NCI-H2171 treated with DMSO at 0.1 percent for 48 hours (cell line): ENCODE measurements at places on chromosomes 2 and 18.

DNA sequence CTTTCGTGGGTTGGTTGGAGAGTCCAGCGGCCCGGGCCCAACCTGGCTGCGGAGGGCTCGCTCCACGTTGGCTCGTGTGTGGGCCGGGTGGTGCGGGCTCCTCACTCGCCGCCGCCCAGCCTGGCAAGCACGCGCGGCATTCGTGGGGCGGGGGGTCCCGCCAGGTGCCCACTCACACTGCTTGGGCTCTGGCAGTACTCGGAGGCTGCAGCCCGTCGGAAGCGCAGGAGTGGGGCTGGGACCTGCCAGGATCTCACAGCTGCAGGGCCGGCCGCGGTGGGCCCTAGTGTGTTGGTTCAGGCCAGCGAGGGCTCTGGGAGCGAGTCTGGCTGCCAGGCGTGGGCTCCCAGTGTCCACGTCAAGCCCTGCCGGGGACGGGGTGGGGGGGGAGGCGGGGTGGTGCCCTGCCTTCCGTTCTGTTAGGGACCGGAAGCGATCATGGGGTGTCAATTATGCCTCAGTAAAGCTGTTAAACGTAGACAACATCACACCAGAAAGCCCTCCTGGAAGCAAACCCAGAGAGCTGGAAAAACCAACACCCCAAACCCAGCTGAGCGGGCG, 1.0 kb upstream of the HS6ST1 start:
- no peak for DNase-seq

GRCh38 chr18:26424428-26425147, 123.8 kb downstream of the KCTD1 start:
- DNase-seq = no peak

DNA sequence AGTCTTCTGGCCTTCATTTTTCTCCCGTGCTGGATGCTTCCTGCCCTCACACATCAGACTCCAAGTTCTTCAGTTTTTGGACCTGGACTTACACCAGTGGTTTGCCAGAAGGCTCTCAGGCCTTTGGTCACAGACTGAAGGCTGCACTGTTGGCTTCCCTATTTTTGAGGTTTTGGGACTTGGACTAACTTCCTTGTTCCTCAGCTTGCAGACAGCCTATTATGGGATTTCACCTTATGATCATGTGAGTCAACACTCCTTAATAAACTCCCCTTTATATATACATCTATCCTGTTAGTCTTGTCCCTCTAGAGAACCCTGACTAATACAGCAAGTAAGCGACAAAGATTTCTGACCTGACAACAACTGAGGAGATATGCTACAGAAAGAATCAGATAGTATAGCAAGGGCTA, 7.2 kb downstream of the CDC42EP3 start:
- DNase-seq = no peak

- no peak for DNase-seq
Measured at GRCh38 chr18:28584731-28585130, 407.8 kb upstream of the CDH2 start.

DNA sequence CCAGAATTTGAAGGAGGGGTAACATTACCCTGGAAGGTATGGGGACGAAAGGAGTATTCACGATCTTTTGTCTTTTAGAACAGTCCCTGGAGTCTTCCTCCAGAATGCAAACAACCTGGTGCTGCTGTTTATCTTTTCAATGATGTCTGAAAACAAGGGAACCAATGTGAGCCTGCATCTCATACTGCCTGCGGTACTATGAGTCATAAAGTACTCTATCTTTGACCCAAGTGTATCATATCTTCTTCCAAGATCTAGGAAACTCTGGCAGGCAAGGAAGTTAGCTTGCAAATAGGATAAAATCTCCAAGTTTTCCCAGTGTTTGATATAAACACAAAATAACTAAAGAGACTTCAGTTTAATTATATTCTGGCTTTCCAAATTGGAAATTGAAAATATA, 968.5 kb downstream of the LRP1B start:
- DNase-seq = no peak

DNA sequence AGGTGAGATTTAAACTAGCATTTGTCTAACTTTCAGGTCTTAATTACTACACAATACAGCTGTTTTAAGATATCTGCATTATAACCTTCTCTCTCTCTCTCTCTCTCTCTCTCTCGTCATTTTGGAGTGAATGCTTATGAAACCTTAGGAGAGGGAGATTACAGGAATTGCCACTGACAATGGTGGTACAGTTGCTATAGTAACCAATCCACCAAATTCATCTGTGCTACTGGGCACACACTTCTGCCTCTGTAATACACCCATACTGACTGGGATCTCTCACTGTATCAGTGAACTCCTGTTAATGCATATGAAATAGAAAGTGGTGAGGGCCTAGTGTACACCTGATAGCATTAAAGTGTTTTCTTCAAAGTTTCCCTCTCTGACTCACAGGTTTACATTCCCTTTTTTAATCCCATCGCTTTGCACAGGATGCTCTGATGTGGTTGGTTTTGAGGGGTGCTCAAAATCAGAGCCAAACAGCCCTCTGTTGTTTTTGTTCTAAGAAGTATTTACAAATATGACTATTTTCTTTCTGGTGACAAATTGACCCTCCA, 13.1 kb downstream of the KLHL14 start:
- DNase-seq = no peak

- DNase-seq = no peak
Measured at GRCh38 chr2:72629062-72629461, 196.8 kb downstream of the EXOC6B start.

- no peak for DNase-seq
Measured at GRCh38 chr2:26474261-26474785, 3.6 kb downstream of the OTOF start.

DNA sequence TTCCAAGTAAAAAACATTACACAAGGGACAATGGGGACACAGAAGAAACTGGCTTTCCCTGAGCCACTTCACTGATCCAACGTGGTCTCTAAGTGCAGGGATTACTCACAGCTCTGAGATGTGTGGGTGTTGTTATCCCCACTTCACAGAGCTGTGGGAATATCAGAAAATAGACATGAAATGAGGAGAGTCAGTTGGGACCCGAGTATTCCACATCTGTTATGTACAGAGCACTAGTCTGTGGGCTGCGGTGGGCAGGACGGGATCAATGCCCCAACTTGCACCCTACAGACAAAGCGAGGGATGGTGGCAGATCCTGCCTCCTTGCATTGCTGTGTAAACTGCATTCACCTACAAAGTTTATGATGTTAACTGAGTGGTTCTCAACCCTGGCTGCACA, 11.7 kb downstream of the LAMA1 start:
- no peak for DNase-seq

- DNase-seq = no peak
Measured at GRCh38 chr2:191117341-191117740, 33.5 kb downstream of the STAT4 start.

- no peak for DNase-seq
Measured at GRCh38 chr2:160282063-160282580, 82.0 kb upstream of the ITGB6 start.

GRCh38 chr2:68789603-68790002, 55.0 kb downstream of the ARHGAP25 start:
- DNase-seq = no peak

GRCh38 chr2:240532031-240532775, 25.6 kb downstream of the ANKMY1 start:
- no peak for DNase-seq

DNA sequence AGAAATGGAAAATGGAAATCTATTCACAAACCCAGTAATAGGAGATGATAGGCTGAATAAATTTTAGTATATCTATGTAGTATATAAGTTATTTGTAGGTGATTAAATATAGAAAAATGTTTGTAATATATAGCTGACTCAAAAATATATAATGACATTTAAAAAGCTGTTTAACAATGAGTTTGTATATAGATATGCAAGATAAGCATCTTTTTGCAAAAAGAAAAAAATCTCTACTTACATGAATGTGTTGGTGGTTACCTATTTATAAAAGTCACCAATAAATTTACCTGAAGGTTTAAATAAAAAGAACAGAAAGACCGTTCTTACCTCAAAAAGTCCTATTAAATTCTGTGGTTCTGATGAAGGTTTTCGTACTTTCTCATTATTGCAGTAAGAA, 71.3 kb downstream of the LRPPRC start:
- DNase-seq = no peak

DNA sequence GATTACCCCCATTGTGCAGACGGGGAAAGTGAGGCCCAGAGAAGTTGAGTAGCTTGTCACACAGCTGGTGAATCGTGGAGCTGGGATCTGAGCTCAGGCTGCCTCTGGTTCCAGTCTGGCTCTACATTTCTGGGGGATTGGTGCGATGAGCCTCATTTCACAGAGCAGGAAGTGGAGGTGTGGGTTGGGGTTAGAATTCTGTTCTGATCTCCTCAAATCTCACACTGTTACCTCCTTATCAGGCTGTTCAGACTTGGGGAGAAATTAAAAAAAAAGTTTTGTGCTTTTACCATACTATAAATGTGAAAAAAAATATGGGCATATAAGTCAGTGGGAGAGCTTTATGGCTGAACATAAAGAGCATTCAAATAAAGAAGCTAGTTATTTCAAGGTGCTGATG, 21.6 kb downstream of the SH3RF3 start:
- no peak for DNase-seq

DNA sequence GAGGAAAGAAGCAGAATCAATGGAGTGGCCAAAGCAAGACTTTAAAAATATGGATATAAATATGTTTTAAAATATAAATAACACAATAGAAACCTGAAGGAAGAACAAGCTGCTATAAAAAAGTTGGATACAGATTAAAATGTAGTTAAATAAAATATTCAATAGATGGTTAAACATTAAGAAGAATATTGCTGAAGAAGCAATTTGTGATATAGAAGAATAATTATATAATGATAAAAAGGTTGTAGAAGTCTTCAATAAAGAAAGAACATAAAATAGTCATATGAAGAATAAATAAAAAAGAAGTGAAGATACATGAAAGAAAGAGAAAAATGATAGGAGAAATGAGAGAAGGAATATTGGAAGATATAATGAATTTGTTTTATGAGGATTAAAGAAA, 392.0 kb downstream of the DSC3 start:
- DNase-seq = no peak

GRCh38 chr2:72350852-72351251, 203.2 kb upstream of the CYP26B1 start:
- no peak for DNase-seq

DNA sequence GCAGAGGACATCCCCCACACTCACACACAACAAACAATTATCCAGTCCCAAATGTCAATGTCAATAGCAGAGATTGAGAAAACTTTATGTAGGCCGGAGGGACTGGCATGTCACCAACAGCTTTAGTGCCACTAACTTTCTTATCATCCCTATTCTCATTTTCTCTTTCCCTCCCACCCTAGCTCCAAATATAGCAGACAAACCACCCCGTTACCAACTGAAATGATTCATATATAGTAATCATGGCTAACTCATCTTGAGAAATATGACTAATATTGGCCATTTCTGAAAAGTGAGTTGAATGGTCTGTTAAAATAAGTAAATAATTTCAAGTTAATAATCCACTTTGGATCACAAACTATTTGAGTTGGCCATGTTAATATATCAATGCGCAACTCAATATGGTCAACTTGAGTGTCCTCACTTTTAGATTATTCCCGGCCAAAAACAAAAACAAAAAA, 242.1 kb upstream of the RND3 start:
- DNase-seq = no peak

GRCh38 chr2:217703999-217704398, 298.8 kb downstream of the TNS1 start:
- no peak for DNase-seq

GRCh38 chr2:36477746-36478145, 120.2 kb downstream of the FEZ2 start:
- DNase-seq = no peak

GRCh38 chr2:132651115-132652045, 18.6 kb downstream of the LYPD1 start:
- no peak for DNase-seq

GRCh38 chr2:105393373-105394055, 5.3 kb downstream of the FHL2 start:
- no peak for DNase-seq

GRCh38 chr2:84888401-84889276, 7.8 kb upstream of the TRABD2A start:
- DNase-seq = no peak

DNA sequence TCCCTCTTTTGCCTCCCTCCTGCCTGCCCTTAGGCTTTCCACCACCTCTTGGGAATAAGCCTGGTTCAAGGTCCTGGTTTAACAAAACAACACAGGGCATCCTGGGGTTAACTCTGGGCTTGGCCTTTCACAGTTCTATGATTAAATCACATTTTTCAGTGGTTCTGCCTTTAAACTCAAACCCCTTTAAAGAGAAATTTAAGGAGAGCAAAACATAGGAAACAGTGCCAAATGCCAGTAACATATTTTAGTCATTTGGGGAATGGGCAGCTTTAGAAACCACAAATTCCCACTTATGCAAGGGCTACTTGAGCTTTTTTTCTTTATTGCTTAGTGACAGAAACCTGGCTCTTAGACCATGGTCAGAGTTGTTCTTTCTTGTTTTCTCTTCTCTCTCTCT, 112.2 kb upstream of the FZD5 start:
- DNase-seq = no peak

GRCh38 chr2:97742381-97742847, 29.0 kb downstream of the ZAP70 start:
- no peak for DNase-seq

GRCh38 chr2:166803373-166804000, 84.8 kb upstream of the XIRP2 start:
- DNase-seq = no peak
